Frontal cortex (tissue), 4 donors: ENCODE measurements at places on chromosomes 7 and 10. TPM values are rescaled to one million over a fixed set of nuclear protein-coding genes. Genes with fewer than 3 reads are reported as not detected.

TECTB gene
- not detected for total RNA-seq

DNA sequence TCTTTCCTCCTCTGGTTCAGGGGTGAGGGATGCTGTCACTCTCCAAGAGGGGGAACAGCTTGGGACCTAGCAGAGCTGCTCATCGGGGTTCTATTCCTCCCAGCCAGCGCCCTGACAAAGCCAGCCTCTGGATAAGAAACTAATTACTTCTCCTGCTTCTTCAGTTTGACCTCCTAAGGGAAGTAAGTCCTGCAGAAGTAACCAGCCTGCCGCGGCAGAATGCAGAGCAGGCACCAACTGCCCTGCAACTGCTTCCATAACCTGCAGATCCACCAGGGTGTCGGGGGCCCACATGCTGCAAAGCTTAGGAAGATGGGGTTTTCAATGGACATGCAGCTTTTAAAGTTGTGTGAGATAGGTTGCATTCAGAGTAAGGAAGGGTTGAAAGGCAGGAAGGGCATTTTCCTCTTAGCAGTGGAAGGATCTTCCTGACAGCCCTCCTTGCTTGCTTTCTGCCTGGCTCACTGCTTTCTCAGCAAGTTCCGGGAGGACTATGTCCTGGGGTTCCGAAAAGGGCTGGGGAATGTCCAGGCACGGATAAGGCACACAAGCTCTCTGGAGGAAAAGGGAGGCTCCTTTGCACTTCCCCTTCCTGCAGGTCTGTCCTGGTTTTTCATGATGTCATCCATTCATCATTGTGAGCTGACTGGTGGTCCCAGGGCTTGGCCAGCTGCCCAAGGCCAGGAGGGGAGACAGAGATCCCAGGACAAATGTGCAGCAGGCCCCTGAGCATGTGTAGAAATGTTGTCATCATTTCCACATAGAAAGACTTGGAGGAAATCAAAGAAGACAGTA lies 24.3 kb upstream of the CALU start:
- DNase-seq: no peak

DNA sequence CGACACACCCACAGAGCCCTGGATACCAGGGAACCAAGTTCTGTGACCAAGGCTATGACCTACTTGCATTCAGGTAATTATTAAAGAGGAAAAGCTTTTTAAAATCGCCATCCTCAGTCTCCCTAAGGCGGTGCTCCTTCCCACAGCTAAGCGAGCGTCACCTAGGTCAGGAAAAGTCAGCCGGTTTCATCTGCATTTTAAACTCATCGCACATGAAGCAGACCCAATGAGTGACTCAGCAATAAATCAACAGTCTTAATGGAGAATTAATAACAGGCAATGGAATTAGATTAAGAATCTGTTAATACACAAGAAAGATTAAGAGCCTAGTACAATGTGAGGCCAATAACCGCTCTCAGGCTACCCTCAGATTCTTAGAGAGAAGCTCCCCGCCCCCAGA lies 59.2 kb downstream of the HSPA12A start:
- no peak for DNase-seq

DNA sequence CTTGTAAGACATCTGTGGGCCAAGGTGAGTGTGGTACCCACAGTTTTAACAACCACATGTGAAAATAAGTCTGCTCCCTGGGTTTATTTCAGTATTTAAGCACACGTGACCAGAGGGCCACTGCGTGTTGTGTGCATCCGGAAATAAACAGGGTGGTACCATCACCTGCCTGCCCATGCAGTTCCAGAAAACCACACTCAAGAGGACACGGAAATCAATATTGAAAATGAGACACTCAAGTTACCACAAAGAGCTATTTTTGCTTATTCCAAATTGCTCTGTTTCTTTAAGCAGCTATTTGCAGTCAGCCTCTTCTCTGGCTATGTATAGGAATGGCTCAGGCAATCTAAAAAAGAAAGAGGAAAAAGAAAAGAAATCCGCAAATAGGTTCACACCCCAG lies 71.8 kb upstream of the LOXL4 start:
- DNase-seq: no peak
